ENCODE measurements at places on chromosomes 13 and 19.

DNA sequence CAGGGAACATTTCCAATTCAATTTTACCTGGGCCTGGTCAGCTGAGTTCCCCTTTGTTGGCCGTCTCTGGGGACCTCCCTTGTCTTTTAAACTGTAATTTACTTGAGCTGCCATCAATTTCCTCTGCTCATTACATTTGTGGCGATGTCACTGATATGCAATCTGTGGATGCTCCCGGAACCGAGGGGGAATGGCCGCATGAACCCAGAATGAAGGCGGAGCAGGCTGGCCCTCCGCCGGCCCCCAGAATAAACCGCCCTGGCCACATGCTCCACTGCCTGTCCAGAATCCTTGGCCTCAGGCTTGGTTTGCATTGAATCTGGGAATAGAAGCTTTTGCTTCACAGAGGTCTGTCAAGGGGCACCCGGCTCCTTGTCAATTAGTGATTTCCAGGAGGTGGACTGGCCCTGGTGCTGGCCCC is 276.8 kb downstream of the TEX29 start:
- DNase-seq, result no peak

DNA sequence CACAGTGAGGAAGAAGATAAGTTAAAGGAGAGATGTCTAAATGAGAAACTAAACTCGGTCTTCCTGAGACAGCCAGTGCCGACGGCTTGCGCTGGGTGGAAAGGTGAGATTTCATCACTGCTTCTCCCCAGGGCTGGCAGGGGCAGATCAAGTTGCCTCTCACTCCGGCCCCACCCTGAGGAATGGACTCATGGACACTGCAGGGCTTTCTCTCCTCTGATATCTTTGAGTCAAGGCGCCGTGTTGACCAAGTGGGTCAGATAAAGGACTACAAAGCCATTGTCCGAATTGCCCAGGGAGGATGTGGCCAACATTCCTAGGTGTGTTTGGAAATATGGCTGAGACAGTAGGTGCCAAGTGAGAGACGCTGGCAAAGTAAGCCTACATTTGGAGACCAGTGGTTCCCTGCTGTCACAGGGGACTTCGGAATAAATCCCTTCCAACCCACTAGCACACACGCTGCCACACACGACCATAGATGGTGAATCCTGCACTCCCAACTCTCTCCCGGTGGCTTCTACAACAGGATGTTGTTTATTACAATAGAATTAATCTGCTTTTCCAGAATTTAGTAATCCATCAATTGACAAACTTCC is 156.5 kb upstream of the TSC22D1 start:
- no peak for DNase-seq

- no peak for DNase-seq
Measured at GRCh38 chr13:77806518-77806917, 109.0 kb downstream of the SLAIN1 start.

DNA sequence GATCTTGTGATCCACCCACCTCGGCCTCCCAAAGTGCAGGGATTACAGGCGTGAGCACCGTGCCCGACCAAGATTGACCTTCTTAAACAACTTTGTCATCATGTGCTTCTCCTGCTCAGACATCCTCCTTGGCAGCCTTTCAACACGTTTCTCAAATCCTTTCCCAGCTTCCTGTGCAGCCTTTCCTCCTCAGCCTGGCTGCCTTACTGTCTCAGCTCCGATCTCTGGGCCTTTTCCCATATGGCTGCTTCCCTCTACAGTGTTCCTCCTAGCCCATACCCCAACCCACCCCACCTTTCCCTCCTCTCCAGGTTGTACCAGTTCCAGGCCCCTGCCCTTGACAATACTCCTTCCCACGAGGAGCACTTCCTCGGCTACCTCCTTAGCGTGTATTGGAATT is 7.2 kb downstream of the PHF11 start:
- no peak for DNase-seq

DNA sequence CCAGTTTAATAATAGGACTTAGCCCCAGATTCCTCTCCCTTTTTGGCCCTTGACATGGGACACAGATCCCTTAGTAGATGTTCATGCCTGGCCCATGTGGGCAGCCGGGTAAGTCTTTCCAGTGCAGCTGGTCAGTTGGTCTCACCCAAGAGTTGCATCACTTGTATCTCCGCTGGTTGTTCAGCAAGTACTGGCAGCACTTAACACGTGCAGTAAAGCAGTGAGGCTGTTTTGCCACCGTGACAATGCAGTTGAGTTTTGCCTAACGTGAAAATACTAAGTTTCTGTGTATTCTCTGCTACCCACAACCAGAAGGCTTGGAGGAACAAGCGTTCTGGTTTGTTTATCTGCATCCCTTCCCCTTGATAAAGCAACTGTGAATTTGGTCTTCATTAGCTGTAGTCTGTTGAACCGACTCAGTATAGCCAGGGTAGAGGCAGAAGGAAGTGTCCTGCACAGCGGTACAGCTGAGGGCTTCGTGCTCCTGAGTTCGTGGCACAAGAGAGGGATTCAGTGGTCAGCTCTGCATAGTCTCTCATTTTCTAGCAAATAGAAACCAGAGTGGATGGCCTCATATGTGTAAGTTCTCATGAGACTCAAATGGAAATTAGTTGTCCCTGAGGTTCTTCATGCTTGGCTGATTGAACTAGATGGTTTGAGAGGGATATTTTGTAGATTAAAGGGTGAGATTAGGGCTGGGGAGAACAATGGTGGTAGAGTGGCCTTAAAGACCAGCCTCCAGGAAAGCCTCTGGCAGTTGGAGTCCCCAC is 50.3 kb downstream of the ARHGEF7 start:
- DNase-seq, result no peak

GRCh38 chr13:94112227-94112626 is 367.3 kb downstream of the DCT start:
- no peak for DNase-seq

DNA sequence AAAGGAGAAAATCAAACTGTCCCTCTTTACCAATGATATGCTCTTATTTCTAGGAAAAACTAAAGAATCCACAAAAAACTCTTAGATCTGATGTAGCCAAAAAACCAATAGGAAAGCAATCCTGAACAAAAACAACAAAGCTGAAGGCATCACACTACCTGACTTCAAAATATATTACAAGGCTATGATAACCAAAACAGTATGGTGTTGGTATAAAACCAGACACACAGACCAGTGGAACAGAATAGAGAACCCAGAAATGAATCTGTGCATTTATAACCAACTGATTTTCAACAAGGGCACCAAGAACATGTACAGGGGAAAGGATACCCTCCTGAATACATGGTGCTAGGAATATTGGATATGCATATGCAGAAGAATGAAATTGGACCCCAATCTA is 9.7 kb upstream of the ZNF546 start:
- no peak for DNase-seq

DNA sequence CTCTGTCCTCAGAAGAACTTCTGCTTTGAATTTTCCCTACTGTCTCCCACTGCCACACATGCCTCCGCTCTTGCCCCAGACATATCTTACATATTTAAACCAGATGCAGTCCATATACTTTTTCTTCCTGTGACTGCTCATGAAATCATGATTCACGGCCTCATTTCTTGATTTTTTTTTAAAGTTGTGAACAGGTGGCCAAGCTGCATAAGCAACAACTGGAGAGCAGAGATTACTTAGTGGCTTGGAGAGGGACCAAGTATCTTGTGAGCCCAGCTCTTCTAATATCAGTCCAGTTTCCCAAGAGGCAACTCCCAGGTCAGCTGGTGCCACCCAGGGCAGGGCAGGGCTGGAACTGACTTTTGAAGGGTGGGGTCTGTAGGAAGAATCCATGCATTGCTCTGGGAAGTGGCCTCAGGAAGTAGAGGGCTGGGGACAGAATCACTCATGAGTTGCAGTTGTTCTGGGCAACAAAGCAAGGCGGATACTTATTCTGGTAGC is 152.4 kb downstream of the LMO7 start:
- no peak for DNase-seq

DNA sequence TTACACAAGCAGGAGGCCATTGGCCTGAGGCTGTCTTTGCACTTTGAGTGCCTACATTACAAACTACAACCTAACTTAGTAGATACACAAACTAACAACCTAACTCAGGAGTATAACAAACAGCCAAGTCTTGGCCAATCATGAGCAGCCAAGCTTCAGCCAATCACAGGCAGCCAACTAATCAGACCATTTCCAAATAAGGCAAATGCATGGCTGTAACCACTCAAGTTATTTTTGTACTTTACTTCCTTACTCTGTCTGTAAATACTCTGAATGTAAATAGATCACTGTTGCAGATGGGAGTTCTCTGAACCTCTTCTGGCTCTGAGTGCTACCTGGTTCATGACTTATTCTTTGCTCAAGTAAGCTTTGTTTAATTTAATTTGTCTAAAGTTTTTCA is 748.1 kb upstream of the SGCG start:
- no peak for DNase-seq

DNA sequence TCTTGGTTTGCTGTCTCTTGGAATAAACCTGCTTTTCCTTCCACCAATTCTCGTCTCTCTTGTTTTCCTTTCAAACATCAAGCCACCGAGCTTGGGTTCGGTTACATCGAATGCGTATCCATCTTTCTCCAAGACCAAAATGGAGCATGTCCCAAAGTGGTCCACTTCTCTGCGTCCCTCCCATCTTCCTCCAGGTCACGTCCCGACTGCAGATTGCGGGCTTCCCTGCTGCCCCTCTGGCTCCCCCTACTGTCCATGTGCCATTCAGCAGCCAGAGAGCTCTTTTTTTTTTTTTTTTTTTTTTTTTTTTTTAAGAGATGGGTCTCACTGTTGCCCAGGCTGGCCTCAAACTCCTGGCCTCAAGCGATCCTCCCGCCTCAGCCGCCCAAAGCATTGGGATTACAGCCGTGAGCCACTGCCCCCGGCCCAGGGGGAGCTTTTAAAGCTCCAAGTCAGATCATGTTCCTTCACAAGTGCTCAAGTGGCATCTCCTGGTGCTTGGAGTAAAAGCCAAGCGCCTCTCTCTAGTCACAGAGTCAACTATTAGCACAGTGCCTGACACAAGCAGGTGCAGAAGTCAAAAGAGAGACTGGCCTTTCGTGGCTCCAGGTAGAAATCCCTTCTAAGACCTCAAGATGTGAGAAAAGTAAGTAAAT is 10.0 kb downstream of the COL5A3 start:
- peak; percentile 58 for DNase-seq

Measured in activated CD4-positive, alpha-beta T cell treated with anti-CD3 and anti-CD28 coated beads, Interleukin-2, amount 50 U/mL, for 4 hours (primary cell).